Inflammatory macrophage (primary cell): ENCODE measurements at places on chromosomes 1 and 21.

GRCh38 chr1:230165536-230165935 lies 98.5 kb downstream of the GALNT2 start:
- no peak for DNase-seq

- peak; percentile 88 for DNase-seq
Observed at GRCh38 chr1:181083842-181084605, 4.5 kb upstream of the IER5 start.

- DNase-seq = no peak
Observed at GRCh38 chr1:227434808-227435444, 116.6 kb upstream of the CDC42BPA start.

GRCh38 chr1:184940694-184941409 lies 33.5 kb downstream of the NIBAN1 start:
- no peak for DNase-seq

DNA sequence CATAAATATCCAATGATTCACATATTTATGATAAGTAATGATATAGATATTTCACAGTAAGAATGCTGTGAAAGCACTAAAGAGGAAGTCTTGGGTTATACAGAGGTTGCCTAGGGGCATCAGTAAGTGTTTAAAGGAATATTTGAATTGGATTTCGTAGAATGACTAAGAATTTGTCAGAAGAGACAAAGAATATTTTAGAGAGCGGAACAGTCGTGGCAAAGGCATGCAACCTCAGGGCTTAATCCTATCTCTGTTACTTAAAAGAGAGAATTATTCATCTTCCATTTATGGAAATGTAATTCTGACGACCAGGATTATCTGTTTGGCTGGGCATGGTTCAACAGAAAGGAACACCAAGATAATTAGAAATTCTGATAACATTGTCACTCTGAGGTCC lies 171.9 kb upstream of the NR5A2 start:
- DNase-seq = no peak

DNA sequence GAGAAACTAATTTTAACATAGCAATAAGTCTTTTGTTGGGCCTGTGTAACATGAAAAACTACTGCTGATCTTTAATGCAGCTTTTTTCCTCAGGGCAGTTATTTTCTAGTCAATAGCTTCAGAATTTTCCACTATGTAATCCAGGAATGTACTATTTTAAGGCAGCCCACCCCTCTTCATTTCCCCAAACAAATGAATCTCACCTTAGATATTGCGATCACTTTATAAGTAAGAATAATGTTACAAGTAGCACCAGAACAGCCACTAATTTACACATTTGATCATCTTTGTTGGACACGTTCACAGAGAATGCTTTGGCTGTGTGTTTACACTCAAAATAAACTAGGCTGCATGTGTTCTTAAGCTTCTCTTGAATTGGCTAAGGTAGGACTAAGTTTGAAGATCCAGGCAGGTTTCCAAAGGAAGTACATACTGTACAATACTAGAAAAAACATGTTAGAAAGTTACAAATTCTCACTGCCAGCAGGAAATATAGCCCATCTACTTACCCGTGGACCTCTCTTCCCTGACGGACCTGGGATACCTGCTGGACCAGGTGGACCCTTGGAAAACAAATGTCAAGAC lies 41.7 kb downstream of the COL24A1 start:
- DNase-seq = no peak

DNA sequence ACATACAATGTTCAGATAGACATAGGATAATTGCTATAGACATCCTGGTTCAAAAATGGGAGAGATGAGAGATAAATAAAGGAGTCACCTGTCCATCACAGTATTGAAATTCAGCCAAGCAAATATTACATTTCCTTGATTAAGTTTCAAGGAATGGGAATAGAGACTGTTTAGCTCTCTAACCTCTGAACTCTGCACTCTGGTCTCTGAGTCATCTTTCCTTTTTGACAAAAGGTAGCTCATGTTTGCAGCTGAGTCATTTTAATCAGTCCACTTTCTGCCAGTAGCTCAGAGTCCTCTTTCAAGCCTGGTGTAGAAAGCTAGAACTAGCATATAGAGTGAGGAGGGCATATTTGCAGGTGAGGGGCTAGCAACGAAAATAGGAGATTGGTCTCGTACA lies 51.4 kb upstream of the GJA8 start:
- no peak for DNase-seq

DNA sequence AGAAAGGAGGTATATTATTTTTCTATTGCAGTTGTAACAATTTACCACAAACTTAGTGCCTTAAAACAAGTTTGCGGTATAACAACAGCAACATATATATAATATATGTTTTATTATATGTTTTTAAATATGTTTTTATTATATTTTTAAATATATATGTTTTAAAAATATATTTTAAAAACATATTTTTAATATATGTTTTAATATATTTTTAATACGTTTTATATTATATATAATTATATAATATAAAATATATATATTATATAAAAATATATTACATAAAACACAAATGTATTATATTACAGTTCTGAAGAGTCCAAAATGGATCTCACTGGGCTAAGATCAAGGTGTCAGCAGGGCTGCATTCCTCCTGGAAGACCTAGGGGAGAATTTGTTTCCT lies 27.5 kb upstream of the FNBP1L start:
- no peak for DNase-seq

DNA sequence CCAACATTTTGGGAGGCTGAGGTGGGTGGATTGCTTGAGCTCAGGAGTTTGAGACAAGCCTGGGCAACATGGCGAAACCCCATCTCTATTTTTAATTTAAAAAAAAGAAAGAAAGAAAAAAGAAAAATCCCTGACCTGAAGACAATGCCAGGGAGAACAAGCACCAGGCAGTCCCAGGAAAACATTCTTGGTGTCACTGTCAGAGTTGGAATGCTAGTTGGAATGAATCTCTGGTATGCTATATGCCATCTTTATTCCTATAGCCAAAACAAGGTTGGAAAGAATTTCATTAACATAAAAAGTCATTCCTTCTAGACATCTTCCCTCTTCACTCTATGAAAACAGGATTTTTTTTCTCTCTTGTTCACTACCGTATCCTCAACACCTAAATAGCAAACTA lies 2.8 kb downstream of the DNAJC8 start:
- no peak for DNase-seq

- DNase-seq = no peak
Observed at GRCh38 chr1:10789803-10790702, 6.4 kb downstream of the CASZ1 start.

- no peak for DNase-seq
Observed at GRCh38 chr1:54323921-54324250, 82.3 kb downstream of the SSBP3 start.

DNA sequence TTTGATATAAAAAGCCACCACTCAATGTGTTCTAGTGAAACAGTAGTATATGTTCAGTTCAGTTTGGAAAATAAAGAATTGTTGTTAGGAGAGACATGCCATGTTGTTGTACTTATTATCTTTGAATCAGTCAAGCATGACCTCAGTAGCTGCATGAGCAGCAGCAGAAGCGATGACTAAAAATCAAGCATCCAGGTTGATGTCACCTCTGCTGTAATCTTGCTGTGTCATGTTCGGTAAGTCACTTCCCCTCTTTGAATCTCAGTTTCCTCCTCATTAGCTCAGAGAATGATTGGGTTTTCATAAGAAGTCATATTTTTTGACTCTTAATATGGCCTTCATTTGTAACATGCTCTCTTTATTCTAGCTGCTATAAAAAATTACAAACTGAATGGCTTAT lies 428.4 kb upstream of the B3GALT2 start:
- DNase-seq = peak; percentile 35

- DNase-seq = no peak
Observed at GRCh38 chr1:67189953-67190352, 23.7 kb downstream of the IL23R start.

GRCh38 chr1:192903142-192903541 lies 94.3 kb downstream of the RGS2 start:
- no peak for DNase-seq

GRCh38 chr1:50986653-50987052 lies 16.6 kb downstream of the CDKN2C start:
- DNase-seq = no peak

DNA sequence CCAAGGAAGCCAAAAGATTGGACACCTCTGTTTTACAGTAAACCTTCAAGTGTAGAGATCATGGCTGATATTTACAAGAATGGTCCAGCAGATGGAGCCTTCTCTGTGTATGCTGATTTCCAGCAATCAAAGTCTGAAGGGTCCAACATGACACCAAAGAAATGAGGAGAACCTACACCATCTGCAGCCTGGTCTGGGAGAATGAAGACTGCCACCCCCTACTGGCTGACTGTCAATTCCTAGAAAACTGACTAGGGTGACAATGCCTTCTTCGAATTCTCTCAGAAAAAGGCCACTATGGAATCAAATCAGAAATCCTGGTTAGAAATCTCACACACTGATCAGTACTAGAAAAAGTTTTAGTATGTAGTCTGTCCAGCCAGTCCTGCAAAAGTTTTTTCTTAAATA lies 83.3 kb downstream of the CDC42BPA start:
- DNase-seq = peak; percentile 52

GRCh38 chr1:170533298-170533697 lies 1.3 kb downstream of the GORAB start:
- DNase-seq = peak; percentile 90

DNA sequence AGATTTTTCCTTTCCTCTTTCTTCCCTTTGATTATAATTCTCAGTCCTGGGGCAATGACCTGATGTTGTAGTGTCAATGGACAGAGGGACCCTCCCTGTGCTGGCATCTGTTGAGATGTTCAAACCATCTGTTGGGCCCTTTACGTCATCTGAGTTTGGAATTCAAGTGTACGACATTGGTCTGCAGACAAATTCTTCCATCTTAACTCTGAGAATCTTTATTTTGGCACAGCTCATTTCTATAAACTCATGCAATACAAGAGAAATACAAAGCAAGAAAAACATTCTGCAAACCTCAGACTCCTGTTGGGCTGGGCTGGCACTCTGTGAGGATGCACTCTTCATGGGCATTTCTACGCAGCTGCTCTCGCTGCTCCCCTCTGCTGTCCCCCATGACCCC lies 54.2 kb downstream of the IFI44 start:
- DNase-seq = no peak

GRCh38 chr1:41537251-41537650 lies 52.8 kb upstream of the EDN2 start:
- no peak for DNase-seq

- DNase-seq = no peak
Observed at GRCh38 chr1:59967141-59967697, 40.6 kb upstream of the CYP2J2 start.

DNA sequence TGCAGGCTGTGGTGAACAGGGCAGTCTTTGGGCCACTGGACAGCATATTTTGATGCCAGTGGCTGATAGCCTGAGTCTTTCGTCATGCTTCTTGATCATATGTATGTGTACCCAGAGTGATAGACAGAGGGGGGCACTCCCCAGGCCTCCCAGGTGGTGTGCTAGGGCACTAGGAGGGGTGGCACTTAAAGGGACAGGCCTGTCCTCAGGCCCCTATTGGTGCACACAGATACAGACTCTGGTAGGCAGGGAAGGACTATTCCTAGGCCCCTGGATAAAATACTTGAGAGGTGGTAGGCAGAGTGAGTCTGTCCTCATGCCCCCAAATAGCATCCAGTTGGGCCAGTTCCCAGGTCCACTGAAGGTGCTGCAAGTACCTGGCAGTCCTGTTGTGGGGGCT lies 76.6 kb upstream of the SAMD13 start:
- DNase-seq = no peak

DNA sequence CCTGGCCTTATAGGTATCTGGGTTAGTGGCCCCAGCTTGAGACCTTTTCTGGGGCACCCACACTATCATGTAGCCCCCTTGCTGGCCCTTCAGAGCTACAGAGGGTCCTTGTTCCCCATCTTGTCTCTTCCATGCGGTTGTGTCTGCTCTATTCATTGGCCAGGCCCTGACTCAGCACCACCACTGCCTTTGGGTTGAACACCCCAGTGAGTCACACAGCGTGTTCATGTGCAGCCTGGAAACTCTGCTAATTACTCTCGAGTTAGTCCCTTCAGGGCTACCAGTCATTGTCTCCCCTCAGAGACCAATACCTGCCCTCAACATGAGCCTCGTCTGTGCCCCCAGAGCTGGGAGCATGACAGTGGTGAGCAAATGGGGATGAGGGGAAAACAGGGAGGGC lies 28.2 kb upstream of the IKBKE start:
- DNase-seq = no peak

GRCh38 chr1:100995198-100995988 lies 30.2 kb downstream of the DPH5 start:
- no peak for DNase-seq

- no peak for DNase-seq
Observed at GRCh38 chr1:207218512-207219362, 102.7 kb upstream of the CD55 start.

DNA sequence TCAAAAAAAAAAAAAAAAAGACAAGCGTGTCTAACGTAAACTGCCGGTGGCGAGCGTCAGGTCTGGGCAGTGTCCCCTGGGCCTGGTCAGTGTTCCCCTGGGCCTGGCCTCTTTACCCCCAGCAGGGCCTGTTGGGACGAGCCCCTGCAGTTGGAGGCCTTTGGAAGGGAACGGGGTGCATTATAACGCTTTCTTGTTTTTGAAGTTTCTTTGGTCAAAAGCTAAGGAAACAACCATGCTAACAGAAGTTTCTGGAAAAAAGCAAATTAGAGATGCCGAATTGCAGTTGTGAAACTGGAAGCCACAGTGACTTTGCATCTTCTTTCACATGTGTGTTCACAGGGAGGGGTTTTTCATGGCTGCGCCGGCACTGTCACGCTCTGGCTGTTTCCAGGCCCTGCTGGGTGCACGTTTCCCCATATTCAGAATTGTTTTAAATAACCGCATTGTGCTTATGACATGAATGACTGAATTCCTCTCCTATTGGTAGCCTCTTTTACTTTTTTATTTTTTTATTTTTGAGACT lies 16.0 kb downstream of the RRP1 start:
- DNase-seq = peak; percentile 90

- peak; percentile 53 for DNase-seq
Observed at GRCh38 chr1:2556277-2556677, at the start of gene TNFRSF14. TSS of gene TNFRSF14 (plus strand) at chr1:2556371. CDS start at chr1:2556665, 294 bp downstream.

DNA sequence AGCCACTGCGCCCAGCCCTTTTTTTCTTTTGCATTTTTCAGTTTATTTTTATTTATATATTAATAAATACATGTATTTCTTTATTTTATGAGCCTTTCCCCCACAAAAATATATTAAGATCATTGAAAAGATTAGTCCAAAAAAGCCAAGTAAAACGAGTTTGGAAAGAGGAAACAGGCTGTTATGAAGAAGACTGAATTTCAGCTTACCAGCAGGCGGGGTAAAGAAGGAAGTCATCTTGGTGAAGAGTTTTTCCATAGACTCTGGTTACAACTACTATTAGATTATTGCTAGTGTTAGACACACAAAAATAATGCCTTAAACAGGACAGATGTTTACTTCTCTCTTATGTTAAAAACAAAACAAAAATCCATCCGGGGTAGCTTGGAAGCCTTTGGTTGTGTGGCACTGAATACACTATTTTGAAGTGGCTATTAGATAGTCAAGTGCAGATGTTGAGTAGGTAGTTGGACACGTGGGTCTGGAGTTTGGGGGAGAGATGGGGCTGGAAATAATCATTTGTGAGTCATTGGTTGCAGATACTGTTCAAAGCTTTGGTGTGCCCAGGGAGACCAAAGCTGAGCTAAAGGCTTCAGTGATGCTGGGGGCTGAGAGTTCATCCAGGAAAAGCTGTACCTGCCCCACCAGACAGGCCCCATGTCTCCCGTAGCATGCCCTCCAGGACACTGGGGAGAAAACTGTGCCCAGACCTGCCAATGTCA lies 8.7 kb upstream of the LRRC71 start:
- peak; percentile 48 for DNase-seq

GRCh38 chr1:24413350-24414163 lies at the start of gene STPG1:
TSS of gene STPG1 (minus strand) at chr1:24413782. CDS start at chr1:24401388, 12,394 bp downstream.
- DNase-seq = peak; percentile 92
